GM10248 (cell line): ENCODE measurements at places on chromosomes 4 and X.

DNA sequence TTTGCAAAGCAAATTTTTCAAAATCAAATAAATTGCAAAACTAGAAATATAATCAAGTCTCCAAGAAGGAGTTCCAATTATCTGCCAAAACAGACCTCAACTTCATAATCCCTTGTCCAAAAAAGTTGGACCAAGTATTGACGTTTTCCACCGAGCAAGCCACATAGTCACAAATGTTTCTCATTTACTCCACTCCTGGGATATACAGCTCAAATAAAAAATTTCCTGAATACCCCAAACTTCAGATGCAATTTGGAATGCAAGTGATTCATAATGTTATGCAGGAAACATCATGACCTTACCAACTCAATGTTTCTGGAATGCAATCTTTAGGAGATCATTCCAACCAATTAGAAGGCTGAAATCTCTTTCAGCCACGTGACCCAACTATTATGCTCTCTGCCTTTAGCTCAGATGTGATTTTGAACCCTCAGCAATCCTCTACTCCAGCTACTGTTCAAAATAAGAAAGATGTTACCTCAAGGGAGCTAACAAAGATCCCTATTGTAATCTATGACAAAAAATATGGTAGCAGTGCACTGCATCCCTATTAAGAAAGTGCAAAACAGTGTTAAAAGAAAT is 72.4 kb downstream of the PRDM5 start:
- no peak for DNase-seq

DNA sequence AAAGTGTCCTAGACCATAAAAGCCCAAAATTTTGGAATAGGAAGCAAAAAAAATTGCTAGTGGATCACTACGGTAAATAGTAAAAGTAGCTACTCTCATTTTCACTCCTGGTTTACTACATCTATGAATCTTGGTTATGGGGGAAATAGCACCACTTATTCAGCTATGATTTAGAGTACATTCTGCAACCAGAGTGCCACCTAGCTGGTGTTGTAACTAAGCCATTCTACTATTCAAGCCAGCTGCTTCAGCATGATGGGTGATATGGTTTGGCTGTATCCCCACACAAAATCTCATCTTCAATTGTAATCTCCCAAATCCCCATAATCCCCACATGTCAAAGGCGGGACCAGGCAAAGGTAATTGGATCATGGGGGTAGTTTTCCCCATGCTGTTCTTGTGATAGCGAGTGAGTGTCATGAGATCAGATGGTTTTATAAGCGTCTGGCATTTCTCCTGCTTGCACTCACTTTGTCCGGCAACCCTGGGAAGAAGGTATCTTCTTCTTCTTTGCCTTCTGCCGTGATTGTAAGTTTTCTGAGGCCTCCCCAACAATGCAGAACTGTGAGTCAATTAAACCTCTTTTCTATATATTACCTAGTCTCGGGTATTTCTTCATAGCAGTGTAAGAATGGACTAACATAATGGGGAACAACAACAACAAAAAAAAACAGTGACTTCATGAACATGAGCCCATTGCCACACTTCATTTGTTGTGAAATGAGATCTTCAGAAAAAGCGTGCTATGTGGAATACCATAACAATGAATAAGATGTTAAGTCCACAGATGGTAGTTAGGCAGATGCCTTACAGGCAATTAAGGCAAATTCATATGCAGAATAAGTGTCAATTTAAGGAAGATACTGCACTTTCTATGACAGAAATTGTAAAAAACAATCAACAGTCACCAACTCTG is 280.1 kb downstream of the PABPC4L start:
- DNase-seq = no peak

DNA sequence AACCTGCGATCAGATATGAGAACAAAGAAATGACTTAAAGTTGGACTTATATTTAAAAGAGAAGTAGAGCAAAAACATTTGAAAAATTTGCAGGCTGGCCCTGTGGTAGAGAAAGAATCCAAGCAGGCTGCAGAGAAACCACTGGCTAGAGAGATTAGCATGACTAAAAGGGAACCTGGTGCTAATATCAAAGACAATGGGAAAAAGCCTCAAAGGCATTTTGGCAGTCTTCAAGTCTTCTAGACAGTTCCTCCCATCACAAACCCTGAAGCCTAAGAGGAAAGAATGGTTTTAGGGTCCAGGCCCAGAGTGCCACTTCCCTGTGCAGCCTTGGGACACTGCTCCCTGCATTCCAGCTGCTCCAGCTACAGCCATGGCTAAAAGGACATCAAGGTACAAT is 33.4 kb downstream of the KCTD8 start:
- no peak for DNase-seq

- DNase-seq = peak; percentile 52
These were observed 231.7 kb downstream of the FBXW7 start for GRCh38 chr4:152304220-152304619.

GRCh38 chr4:76282941-76283689 is 23.4 kb upstream of the STBD1 start:
- DNase-seq = no peak

- DNase-seq = no peak
These were observed 18.8 kb upstream of the VSIG1 start for GRCh38 chrX:108025954-108026600.

- DNase-seq = no peak
These were observed 585.7 kb upstream of the PABPC4L start for GRCh38 chr4:134787315-134787714.

DNA sequence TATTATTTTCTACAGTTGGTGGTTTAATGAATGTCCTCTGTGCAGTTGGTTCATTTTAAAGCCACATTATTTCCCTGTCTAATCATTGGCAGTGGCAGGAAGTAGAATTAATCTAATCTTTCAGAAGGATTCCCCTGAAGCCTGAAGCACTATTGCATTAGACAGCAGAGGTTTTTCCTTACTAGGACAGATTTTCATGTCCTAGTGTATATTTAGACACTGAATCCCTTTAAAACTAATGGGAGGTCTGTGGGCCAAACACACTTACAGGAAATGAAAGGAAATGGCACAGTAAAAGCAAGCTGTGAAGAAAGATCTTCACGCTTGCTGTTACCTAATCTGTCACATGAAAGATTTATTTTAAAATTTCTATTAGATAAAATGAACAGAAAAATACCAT is 165.2 kb downstream of the SLC39A8 start:
- no peak for DNase-seq

DNA sequence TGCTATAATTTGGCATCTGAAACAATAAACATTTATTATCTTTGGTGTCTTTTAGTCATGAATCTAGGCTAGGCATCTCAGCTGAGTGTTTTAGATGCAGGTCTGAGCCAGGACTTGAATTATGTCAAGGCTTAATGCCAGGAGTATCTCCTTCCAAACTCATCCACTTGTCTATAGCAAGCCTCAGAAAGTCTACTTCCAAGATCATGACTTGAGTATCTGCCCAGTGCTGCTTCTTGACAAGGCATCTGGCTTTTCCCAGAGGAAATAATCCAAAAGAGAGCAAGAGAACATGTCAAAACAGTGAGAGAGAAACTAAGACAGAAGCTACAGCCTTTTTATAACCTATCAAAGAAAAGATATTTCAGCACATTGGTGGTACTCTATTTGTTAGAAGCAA is 1052.1 kb upstream of the PCDH10 start:
- no peak for DNase-seq

- no peak for DNase-seq
These were observed 524.2 kb downstream of the IQCM start for GRCh38 chr4:149291463-149291862.

DNA sequence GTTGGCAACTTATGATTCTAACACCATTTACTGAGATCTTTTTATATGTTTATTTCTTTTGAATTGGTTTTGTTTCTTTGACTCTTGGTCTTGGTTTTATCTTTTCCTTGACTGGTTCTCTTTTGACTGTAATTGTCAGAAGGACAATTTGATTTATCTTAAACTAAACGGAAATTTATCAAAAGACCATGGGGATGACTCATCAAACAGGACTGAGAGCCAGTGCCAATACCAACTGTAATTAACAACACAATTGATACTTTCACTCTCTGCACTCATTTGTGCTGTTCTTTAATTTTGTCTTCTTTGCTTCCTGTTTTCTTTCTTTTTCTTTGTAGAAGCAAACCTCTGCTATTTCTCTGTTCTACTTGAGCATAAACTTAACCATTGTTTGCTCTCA is 776.8 kb downstream of the CCSER1 start:
- DNase-seq = no peak

- no peak for DNase-seq
These were observed 76.7 kb upstream of the SLC4A4 start for GRCh38 chr4:71262161-71262560.

GRCh38 chr4:120105472-120105871 is 38.8 kb upstream of the MAD2L1 start:
- DNase-seq = peak; percentile 7

DNA sequence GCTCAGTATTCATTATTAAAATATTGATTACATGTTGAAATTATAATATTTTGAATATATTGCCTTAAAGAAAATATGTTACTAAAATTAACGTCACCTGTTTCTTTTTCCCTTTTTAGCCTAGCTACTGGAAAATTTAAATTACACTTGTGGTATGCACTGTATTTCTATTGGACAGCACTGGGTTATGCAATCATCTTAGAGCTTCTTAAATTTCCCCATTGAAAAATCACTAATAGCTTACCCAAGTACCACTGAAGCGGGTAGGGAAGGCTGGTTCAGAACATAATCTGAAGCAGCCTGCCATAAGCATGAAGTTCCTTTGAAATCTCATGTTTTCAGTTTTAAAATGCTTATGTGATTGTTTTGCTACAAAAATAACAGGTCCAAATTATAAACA is 49.5 kb upstream of the TFDP3 start:
- no peak for DNase-seq

- DNase-seq = no peak
These were observed 8.4 kb downstream of the NDUFA1 start for GRCh38 chrX:119880076-119880475.

DNA sequence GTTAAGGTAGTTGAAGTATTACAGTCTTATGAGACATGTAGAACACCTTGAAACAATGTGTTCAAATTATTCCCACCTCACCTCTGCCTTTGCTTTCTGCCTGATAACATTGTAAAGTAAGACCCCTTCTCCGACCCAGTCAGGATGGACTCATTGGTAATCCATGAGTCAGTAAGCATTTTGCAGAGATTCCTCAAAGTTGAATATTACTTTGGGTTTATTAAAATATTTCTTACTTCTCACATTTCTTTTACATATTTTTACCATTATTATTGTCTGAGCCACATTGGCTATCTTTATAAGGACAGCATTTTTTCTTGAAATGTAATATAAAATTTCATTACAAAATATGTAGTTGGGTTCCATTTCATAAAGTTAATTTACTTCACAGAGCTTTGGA is 201.6 kb downstream of the BMPR1B start:
- no peak for DNase-seq

GRCh38 chr4:139988863-139989765 is 164.9 kb downstream of the MAML3 start:
- DNase-seq = no peak

DNA sequence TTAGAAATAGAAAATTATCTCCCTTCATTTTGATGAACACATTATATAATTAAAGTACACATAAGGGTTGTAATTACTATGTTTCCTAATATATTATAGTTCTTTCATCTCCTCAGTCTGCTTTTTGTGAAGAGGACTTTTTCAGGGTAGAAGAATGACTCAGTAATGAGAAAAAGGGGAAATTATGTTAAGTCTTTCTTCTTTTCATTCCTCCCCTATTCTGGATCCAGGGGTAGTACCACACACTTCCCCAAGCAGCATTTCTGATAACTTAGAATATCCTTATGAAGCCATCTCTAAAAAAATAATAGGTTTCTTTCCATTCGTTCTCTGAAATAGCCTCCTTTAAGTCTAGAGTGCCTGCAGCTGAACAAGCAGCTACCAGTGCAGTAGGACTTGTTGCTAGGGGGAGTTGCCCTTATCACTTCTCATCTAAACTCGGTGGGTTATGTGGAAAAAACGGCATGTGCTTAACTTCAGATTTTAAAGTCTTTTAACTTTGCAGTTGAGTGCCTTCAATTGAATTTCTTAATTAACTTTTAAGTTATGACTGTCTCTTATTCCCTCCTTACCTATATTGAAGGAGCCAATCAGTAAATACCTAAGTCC is 184.8 kb downstream of the ARHGAP24 start:
- DNase-seq = no peak

DNA sequence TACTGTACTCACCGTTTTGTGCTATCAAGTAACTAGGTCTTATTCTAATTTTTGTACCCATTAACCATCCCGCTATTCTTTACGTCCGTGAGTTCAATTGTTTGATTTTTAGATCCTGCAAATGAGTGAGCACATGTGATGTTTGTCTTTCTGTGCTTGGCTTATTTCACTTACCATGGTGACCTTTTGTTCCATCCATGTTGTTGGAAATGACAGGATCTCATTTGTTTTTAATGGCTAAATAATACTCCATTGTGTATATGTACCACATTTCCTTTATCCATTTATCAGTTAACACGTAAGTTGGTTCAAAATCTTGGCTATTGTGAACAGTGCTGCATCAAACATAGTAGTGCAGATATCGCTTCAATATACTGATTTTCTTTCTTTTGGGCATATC is 48.3 kb downstream of the USP9X start:
- DNase-seq = no peak
